Peyer's patch (tissue), 4 donors: ENCODE measurements at places on chromosomes 6 and 20. TPM values are rescaled to one million over a fixed set of nuclear protein-coding genes. Genes with fewer than 3 reads are reported as not detected.

Gene RAMACL
- 1.5 TPM for total RNA-seq

Gene MLN
- not detected for total RNA-seq

DNA sequence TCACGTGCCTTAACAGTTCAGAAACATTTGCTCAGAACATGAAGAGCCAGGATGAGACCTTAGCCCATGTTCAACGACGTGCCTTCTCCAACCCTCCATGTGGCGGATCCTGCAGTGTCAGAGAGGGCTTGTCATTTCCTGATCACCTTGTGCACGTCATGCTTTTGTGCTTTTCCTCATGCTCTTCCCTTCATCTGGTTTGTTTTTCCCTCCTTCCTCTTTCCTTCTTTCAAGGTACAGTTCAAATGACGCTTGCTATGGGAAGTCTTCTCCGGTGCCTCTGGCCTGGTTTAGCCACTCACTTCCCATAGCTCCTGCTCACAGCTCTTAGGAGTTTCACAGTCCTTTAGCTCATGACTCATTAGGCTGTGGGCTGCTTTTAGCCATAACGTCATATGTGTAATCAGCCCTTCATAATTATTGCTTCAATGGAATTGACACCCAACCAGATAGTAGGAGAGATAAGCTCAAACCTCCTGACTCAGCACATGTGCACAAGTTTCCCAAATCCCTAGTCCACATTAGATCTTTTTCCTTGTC is 102.7 kb upstream of the CNKSR3 start:
- DNase-seq, result peak; percentile 76

GRCh38 chr6:90078513-90079289 is 184.4 kb downstream of the GJA10 start:
- DNase-seq, result peak; percentile 18

DNA sequence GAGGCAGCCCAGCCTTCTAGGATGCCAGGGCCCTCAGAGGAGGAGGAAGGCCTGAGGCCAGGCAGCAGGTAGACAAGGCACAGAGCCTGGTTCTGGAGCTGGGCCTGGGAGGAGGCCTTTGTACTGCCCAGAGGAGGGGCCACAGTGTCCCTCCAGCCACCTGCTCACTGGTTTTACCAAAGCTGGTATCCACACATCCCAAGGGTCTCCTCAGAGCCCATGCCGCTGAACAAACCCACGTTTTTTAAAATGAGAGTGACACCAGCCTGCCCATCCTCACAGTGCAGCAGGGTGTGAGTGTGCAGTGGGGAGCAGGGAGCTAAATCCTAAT is 162.7 kb downstream of the LY86 start:
- DNase-seq, result no peak

DNA sequence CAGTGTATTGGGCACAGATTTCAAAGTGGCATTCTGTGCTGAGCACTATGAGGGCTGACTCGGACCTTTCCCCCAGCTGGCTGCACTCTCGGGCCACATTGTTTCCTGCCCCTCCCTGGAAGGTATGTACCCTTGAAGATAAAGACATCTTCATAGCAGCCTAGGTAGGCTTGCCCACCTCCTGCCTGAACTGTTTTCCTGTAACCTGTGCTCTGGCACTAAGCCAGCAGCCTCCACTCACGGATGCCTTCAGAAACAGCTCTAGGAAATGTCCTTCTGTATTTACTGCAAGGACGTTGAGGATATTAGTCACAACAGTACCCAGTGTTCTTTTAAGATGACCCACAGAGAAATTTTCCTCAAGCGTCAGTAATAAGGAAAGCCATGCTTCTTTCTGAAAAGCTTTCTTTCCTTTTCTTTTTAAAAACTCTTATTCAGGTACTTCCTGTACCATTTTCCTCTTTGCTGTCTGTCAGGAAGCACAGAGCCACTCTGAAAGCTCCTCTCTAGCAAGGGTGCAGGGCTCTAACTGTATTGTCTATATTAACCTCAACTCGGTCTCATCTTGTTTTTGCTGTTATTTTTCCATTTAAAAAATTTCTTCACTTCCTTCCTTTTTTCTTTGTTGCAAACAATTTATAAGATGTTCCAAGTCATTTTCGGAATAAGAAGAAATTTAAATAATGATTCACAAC is 43.5 kb downstream of the TTI1 start:
- DNase-seq, result no peak

DNA sequence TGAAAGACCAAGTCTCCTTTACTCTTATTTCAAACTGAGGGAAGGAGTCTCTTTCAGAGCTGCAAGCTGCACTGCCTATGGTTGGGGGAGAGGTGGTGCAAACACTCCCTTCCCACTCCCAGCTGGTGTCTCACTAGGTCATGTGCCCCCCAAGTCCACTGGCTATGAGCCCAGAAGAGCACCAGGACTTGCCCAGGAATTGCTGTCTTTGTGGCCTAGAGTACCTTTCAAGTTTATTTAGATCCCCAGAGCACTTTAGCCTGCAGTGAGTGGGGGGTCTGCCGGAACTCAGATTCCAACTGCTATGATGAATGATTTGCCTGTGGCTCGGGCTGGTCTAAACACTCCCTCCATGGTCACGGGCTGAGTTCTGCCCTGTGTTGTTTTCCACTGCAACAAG is 192.6 kb upstream of the CITED2 start:
- DNase-seq, result no peak

DNA sequence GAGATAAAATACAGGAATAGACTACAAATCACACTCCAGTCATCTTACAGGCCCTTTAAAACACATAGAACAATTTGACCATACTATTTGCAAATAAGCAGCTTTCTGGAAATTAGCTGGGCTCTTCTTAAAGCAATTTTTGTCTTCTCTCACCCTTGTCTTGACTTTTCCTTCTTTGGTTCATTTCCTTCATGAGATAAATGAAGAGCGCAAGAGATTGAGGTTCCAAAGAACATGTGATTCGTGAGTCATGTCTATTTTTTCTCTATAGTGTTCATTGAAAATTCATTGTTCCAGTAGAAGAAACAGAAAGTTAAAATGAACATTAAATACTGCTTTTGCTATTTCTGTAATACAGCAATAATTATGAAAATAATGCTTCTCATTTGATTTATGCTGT is 33.9 kb downstream of the PRDM1 start:
- no peak for DNase-seq

DNA sequence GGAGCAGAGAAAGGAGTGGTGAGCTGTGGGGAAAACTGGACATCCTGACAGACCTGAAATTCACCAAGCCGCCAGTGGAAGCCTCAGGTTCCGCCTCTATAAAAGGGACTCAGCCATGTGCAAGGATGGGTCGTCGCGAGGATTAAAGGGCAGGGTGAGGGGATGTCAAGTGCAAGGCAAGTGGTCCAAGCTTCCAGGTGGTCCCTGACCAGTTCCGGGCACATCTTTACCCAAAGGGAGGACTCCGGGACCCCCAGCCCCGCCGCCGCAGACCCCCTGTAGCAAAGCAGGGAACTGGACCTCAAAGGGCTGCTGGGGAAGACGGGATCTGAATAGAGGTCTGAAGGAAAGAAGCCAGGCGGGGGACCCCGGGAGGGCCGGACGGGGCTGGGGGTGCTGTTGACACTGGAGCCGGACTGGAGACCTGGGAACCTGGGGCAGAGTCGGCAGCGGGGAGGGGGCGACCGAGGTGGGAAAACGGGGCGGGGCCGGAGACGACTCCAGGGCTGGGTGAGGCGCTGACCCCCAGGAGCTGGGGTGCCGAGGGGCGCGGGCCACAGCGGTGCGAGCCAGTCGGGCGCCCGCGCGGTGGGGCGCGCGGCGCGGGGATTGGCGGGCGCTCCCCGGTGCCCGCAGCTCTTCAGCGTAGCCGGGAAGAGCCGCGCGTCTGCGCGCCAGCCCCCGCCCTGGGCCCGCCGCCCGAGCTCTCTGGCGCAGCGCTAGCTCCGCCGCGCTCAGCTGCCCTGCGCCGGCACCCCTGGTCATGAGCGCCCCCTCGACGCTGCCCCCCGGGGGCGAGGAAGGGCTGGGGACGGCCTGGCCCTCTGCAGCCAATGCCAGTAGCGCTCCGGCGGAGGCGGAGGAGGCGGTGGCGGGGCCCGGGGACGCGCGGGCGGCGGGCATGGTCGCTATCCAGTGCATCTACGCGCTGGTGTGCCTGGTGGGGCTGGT is at the start of gene SSTR4:
TSS of gene SSTR4 (plus strand) at position 592 of the 951 bp plus-strand sequence. CDS start at position 764, 172 bp downstream.
- no peak for DNase-seq

Gene FAM83C
- not detected for total RNA-seq

Gene ARFGEF3
- total RNA-seq, result 11.6 TPM

Gene TMEM170B
- 1.1 TPM for total RNA-seq

GRCh38 chr6:33607784-33608161 is 13.3 kb upstream of the ITPR3 start:
- peak; percentile 57 for DNase-seq

DNA sequence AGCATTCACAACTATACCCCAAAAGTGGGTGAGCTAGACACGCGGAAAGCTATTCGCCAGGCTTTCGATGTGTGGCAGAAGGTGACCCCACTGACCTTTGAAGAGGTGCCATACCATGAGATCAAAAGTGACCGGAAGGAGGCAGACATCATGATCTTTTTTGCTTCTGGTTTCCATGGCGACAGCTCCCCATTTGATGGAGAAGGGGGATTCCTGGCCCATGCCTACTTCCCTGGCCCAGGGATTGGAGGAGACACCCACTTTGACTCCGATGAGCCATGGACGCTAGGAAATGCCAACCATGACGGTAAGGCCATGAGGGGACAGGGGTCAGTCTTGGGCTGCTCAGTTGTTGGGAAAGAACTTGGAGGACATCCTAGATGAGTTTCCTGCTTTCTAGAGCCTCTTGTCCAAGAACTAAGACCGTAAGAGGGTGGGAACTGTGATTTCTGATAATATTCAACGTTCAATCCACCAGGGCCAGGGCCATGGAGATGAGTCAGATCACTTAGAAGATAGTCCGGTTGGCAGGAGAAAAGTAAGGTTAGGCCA is 23.4 kb downstream of the MMP24OS start:
- no peak for DNase-seq

DNA sequence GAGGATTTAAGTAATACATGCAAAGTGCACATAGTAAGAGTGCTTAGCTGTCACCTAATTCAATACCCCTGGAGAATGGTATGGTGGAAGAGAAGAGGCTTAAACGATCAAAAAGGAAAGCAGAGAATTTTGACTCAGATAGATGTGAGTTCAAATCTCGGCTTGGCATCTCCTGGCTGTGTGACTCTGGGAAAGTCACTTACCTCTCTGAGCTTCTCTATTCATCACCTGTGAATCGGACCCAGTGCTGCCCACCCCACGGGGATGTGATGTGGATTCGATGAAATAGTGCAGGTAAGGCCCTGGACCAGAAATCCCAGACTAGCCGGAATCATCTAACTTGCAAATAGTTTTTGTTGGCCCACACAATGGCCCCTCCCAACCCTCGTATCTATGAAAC is 1.8 kb upstream of the B4GALT5 start:
- no peak for DNase-seq

Gene C6orf58
- not detected for total RNA-seq

DNA sequence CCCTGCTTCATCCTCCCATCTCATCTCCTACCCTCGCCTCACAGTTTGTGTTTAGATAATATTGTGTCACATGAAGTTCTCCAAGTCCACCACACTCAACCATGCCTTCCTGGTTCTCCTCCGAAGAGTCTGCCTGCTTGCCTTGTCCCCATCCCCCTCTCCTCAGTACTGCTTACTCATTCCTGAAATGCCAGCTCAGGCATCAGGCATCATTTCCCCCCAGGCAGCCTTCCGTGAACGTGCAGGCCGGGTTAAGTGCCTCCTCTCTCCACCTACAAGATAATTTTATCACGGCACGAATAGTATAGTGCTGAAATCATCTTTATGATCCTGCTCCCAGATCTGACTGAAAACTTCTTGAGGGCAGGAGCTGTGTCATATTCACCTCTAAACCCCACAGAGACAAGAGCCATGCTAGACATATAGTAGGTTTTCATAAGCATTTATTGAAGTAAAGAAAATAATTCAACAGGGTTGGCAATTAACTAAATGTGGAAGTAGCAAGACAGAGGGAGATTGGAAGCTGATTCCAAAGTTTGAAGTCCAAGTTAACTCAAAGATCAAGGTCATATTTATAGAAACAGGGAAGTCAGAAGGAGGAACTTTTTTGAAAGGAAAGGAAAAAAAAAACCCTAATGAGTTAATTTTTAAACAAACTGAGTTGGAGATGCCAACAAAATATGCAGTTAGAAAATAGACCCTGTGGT is 48.7 kb upstream of the BMP2 start:
- DNase-seq, result no peak

- no peak for DNase-seq
Observed at GRCh38 chr20:46331611-46332361, 23.5 kb upstream of the CDH22 start.

DNA sequence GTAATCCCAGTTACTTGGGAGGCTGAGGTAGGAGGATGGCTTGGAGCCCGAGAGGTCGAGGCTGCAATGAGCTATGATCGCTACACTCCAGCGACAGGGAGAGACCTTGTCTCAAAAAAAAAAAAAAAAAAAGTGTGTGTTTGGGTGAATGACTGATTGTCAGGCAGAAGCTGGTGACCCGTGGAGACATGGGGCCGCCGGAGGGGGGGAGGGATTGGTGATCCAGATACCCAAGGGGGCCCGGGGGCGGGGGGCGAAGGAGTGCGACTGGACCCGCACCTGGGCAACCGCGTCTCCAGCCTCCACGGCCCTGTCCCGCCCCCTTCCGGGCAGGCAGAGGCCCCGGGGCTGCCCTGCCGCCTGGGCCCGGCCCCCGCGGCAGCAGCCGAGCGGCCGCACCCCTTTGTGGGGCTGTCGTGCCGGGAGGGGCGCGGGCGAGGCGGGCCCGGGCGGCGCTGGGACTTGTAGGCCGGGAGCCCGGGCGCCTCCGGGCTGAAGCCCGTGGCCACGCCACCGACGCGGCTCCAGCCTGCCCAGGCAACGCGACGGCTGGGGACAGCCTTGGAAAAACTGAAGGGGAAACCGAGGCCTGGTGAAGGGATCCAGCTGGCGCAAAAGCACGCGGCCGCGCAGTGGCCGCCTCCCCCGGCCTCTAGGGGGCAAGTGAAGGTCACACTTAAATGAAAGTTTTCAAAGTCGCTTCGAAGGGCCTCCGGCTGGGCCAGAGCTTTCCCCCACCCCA is 2.1 kb upstream of the RBM38 start:
- peak; percentile 92 for DNase-seq

Gene ECI2
- total RNA-seq, result 47.8 TPM

GRCh38 chr20:44407402-44408184 is 52.1 kb downstream of the HNF4A start:
- peak; percentile 89 for DNase-seq

DNA sequence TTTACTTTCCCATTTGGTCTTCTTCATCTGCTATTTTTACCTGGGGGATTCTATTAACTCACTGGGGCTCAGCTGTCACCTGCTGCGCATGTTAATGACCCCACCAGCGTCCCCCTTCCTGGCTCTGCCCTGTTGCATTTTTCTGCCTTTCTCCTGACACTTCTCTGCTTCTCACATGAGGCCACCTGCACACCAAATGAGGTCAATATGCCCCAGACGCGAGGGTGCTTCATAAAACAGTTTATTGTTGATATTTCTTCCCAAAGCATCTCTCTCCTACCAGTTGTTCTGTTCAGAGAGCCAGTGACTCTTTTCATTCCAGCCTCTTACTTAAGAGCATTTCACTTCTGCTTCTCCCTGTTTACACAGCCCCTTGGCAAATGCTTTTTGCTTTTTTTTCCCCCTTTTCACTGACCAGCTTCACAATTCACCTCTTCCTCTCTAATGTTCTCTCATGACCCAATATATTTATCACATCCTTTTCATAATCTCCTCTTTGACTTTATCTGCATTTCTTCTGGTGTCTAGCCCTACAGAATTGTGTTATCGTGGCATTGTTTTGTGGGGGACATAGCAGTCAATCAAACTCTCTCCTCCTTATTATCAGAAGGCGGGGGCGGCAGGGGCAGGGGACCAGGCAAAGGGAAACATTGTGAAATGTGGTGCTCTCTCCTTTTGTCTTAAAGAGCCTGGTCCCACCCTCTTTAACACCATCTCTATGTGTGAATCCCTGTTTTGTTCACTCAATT is 545.8 kb upstream of the CITED2 start:
- no peak for DNase-seq

GRCh38 chr20:44123251-44123650 is 63.7 kb downstream of the JPH2 start:
- no peak for DNase-seq
